Renal cortex interstitium (tissue), 15 donors: ENCODE measurements at places on chromosomes 16 and 17. TPM values are rescaled to one million over a fixed set of nuclear protein-coding genes. Genes with fewer than 3 reads are reported as not detected.
A peak's percentile ranks its signal among the peaks of the same experiment; 100 is the strongest.

GRCh38 chr17:30405161-30405560 is 26.4 kb downstream of the CPD start:
- DNase-seq = no peak

DNA sequence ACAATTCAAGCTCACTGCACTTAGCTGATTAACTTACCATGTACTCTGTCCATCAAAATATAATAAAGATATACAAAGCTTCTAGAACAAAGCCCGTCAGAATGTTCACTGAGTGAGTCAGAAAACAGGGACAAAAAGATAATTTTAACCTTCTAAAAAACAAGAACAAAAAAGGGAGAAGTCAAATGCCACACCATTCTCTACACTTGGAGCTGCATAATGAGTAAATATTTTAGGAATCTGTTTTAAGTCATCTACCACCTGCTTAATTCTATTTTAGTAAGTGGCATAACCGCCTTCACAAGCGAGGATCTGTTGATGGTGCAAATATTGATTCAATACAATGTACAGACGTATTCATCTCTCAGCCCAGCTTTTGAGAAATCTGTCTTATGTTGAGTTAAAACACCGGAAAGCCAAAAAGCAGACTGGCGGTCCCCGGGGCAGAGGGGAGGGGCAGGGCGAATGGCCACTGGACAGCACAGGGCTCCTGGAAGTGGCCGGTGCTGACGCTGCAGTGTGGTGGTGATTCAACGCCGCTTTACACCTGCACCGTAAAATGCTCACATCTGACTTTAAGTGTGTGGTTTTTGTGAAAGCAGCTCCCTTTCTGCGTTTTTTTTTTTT is 20.1 kb downstream of the RAB40B start:
- no peak for DNase-seq

- no peak for DNase-seq
Observed at GRCh38 chr17:16423226-16423872, 8.0 kb downstream of the TRPV2 start.

DNA sequence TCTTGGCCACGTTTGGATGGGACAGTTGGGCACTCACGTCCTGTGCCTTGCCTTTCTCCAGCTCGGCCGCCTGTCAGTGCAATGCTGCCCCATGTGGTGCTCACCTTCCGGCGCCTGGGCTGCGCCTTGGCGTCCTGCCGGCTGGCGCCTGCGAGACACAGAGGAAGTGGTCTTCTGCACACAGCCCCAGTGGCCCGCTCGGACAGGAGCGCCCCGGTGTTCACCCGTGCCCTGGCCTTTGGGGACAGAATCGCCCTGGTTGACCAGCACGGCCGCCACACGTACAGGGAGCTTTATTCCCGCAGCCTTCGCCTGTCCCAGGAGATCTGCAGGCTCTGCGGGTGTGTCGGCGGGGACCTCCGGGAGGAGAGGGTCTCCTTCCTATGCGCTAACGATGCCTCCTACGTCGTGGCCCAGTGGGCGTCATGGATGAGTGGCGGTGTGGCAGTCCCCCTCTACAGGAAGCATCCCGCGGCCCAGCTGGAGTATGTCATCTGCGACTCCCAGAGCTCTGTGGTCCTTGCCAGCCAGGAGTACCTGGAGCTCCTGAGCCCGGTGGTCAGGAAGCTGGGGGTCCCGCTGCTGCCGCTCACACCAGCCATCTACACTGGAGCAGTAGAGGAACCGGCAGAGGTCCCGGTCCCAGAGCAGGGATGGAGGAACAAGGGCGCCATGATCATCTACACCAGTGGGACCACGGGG is 7.1 kb downstream of the ACSF3 start:
- no peak for DNase-seq

GRCh38 chr17:58283674-58284612 is 3.2 kb upstream of the MPO start:
- DNase-seq = no peak

DNA sequence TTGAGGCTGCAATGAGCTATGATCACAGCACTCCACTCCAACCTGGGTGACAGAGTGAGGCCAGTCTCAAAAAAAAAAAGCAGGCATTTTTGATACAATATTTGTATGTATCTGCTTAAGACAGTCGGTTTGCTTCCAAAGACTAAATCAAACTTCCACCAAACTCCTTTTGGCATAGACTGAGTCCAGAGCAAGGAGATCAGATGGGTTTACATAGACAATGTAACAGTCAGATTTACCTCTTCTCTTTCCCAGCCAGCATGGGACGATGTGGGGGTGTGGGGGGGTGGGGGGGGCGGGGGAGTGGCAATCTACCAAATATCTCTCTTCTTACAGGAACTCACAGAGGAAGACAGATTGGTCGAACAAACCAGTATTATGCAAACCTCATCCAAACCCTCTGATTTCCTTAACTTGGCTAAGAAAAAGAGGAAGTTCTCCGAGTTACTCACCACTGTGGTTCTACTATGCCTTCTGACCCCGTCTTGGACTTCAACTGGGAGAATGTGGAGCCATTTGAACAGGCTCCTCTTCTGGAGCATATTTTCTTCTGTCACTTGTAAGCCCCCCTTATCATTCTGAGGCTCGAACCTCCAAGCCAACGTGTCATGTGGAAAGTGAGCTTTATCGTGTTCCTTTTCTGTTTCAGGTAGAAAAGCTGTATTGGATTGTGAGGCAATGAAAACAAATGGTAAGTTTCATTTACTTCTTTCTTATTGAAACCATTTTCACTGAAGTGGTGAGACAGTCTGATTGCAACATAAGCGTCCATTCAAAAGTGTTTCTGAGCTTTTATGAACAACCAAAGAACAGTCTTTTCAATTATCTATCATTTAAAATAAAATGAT is at the start of gene MILR1:
Gene MILR1 (plus strand): TSS at position 451 of the 848 bp plus-strand sequence. CDS start 54 bp downstream, at position 505.
- no peak for DNase-seq

DNA sequence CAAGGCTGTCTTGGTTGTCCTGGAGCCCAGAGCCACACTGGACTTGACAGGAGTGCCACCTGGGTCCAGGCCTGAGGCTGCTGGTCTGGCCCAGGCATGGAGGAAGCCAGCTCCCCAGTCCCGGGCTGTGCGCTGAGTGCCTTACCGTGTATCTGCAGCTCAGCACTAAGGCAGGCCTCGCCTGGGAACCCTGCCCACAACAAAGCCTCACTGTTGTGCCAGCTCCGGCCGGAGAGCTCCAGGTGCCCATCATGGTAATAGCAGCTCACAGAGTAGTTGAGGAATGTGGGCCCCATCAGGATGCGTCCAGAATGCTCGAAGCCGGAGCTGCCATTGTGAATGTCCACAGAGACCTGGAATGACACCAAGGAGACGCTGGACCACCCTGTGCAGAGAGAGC is 72.2 kb downstream of the RMI2 start:
- DNase-seq = no peak

- no peak for DNase-seq
Observed at GRCh38 chr17:8122422-8122923, 1.4 kb downstream of the HES7 start.

DNA sequence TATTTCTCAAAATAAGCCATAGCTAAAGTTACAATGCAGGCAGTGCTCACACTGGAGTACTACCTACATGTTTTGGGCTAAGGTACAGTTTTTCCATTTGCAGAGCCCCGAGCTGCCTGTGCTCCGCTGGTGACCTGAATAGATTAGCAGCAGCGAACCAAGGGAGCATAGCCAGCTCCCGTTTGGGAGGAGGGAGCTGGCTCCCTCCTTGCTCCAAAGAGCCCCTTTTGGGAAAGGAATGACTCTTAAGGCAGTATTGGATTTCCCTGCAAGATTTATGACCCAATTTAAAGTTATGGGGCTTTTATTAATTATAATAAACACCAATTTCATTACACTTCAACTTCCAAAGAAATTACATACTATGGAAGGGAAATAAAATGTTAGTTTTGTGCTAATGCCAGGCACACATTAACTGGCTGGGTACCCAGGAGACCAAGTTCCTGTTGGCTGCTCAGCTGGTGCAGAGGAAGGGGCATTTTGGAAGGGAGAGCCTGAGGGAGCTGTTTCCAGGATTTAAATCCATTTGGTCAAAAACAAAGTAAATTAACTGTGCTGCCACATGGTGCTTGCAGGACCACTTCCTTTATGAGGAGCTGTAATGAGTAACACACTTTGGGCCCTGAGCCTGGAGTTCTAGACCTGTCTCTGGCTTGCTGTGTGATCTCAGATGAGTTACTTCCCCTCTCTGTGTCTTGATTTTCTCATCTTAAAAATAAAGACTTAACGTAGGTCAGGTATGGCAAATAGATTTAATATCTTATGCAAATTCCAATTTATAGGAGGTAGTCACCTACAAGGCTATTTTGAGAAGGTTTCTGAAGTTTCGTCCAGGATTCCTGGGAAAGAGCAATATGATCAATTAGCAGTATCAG is 362.1 kb upstream of the CCL2 start:
- DNase-seq = peak; percentile 20

- DNase-seq = no peak
Observed at GRCh38 chr16:1645914-1646525, 32.1 kb upstream of the JPT2 start.

DNA sequence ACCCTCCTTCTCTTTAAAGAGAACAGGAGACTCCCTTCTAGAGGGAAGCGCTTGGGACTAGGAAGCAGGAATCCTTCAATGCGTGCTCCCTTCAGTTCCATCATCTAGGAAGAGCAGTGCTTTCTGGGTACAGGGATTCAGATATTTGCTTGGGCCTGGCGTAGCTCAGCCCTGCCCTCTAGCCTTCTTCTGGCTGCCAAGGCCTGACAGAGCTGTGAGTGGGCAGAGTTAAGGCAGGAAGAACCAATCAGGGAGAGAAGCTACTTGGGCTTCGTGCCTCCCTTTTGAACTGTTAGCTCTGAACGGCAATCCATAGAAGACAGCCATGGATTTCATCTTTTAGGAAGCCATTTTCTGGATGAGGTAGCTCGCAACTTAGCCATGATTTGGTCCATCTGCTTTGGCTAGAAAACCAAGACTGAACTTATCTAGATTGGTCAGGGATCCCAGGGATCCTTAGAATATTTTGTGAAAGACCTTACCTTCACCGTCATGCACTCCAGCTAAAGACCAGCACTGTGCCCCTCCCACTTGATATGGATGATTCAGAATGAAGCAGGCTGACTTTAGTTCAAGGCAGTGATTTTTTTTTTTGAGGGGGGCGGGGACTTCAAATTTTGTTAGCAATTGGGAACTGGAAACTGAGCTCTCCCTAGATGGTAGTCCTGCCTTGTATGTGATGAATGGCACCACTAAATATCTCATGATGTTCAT is 2.5 kb upstream of the CORO6 start:
- DNase-seq = no peak

- DNase-seq = no peak
Observed at GRCh38 chr17:14197586-14197985, 39.1 kb downstream of the CDRT15 start.

- DNase-seq = no peak
Observed at GRCh38 chr16:86569701-86570447, 3.2 kb downstream of the FOXC2 start.

DNA sequence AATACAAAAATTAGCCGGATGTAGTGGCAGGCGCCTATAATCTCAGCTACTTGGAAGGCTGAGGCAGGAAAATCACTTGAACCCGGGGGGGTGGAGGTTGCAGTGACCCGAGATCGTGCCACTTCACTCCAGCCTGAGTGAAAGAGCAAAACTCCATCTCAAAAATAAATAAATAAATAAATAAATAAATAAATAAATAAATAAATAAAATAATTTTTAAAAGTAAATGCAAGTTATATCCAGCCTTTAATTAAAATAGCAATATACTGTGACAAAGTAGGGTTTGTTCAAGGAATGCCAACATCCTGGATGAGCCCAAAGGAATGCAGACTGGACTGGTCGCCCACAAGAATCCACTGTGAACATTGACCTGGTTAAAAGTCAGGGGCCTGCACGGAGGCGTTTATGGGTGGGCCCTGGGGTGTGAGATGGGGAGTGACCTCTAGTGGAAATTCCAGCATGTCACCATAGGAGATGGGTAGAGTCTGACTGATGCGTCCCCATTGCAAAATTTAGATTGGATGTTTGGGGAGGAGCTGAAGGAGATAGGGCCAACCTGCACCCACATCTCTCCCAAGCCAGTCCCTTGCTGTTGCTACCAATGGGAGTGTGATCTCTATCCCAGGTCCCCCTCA is 9.7 kb upstream of the PIK3R5 start:
- no peak for DNase-seq

GRCh38 chr17:65799869-65800268 is 238.4 kb upstream of the AXIN2 start:
- no peak for DNase-seq

- no peak for DNase-seq
Observed at GRCh38 chr16:1786242-1787055, 3.7 kb downstream of the NUBP2 start.

DNA sequence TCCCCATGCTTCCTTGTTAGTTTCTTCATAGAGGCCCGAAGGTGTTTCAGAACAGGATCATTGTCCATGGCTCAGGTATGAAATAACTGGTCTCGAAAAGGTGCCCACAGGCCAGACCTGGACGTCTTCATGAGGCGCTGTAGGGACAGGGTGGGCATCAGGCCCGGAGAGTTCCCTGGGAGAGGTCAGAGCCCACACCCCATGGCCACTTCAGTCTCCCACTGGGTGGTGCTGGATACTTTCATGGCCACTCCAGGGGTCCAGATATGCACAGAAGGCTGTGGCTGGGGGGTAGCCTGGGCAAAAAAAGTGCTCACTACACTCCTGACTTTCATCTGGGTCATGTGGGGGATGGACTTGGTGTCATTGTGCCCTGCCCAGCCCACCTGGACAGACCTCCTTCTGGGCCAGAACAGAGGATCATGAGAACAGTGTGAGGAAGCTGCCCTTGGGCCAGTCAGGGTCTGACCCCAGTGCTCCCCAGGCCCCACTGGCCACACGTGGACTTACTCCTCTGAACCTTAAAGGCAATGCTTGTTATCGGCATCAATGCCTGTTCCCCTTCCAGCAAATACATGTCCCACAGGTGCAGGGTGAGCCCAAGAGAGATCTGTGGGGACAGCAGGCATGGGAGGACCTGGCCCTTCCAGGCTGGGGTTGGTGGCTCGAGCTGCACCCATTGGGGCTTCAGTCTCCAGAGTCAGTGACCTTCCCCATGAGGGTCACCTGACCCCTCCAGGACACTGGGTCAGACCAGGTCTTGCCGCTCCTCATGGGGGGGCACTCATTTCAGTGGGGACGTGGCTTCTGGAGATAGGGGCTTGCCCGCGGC is 36.9 kb downstream of the LGALS9 start:
- DNase-seq = no peak

GRCh38 chr17:74387365-74388218 is 20.3 kb downstream of the GPR142 start:
- no peak for DNase-seq

Gene CTRB1
- polyA plus RNA-seq = 0.11 TPM

Gene GCSH
- polyA plus RNA-seq = 71.3 TPM

Gene LIG3
- 32.3 TPM for polyA plus RNA-seq

Gene RNF157
- 27.2 TPM for polyA plus RNA-seq

Gene HEATR9
- not detected for polyA plus RNA-seq

Gene CCL2
- polyA plus RNA-seq = 18.5 TPM

Gene HSPB9
- 0.30 TPM for polyA plus RNA-seq

Gene TBX2
- 112 TPM for polyA plus RNA-seq

Gene HSD17B2
- 9.5 TPM for polyA plus RNA-seq

Gene CSH1
- polyA plus RNA-seq = not detected

Gene SOX8
- polyA plus RNA-seq = 4.7 TPM

Gene CEP295NL
- polyA plus RNA-seq = 0.48 TPM

Gene CXCL16
- 10.8 TPM for polyA plus RNA-seq

Gene PRSS53
- polyA plus RNA-seq = 1.2 TPM

Gene IL21R
- polyA plus RNA-seq = 0.14 TPM

Gene NARF
- 88.2 TPM for polyA plus RNA-seq
